Mesenteric fat pad (tissue), 1 donor: ENCODE measurements at places on chromosomes 12 and 14.

DNA sequence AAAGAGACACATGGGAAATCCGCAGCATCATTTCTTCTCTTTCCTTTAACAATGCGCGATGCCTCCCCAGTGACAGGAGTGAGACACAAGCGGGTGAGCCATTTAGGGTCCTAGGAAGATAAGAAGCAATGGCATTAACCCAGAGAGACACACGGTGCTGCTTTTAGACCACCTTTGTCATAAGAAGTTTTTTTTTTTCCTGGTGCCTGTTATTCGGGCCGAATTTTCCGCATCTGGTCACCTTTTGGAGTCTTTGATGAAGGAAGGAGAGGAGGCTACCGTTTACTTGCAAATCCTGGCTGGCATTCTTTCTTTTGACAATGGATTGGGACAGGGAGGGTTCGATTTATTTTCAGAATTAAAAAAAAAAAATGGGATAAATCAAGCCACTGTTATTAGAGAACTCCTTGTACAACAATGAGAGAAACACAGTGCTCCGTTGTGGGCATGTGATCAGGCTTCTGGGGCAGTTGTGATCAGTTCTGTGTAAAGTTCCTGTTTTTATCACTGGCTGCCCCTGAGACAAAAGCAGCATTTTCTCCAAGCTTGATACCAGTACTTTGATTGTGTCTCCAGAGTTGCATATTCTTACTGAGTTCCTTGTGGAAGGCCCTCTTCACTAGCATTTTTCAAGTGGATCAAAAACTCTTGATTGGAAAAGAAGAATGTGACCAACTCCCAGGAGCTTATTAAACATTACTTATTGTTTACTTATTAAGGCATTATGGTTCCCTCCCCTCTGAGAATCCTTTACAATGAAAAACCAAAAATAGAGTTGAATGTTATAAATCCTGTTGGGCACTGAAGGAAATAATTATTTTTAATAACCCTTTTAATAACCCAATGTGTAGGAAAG is 1.1 kb downstream of the DIP2B start:
- DNase-seq, result no peak

DNA sequence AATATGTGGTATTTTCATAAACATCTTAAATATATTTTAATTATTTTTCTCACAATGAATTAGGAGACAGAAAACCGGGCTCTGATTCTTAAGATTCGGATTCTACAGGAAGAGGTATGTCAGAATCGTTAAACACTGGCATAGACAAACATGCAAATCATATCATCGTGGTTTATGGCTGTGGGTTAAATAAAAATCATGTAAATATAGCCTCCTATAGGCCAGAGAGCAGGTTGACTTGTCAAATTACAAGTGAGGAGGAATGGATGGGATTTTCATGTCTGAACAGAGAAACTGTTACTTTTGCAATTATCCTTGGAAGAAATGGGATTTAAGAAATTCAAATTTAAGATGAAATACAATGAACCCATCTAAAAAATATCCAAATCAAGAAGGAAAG is 74.9 kb upstream of the BCAT1 start:
- DNase-seq, result no peak

DNA sequence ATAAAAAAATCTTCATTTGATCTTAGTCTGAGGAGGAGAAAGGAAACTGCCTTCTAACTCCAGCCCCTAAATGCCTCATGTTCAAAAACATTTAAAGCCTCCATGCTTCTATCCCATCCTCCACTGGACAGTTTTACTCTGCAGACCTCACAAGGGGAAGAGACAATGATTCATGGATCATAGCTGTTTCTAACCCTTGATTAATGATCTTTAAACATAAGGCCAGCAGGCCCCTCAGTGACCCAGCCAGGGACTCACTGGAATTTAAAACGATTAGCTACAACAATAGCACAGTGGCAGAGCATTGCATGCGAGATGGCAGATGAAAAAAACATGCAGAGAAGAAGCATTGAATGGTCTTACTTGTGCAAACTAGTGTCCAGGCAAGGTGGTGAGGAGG is 6.0 kb downstream of the DCTN2 start:
- DNase-seq, result no peak

- no peak for DNase-seq
Observed at GRCh38 chr12:99278899-99279298, 368.7 kb upstream of the GARIN6 start.

DNA sequence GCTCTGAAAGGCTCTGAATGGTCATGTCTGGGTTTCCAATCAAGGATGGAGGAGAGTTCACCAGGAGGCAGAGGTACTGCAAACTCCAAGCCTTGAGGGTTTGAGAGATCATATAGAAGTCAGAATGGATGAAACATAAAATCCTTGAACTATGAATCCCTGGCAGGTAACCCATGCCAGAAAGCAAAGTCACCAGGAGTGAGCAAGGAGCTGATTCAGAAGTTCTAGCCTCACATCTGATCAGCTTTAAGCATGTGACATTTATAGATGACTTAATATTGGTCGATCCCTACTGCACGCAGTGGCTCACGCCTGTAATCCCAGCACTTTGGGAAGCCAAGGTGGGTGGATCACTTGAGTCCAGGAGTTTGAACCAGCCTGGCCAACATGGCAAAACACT is 126.1 kb upstream of the MED13L start:
- no peak for DNase-seq

DNA sequence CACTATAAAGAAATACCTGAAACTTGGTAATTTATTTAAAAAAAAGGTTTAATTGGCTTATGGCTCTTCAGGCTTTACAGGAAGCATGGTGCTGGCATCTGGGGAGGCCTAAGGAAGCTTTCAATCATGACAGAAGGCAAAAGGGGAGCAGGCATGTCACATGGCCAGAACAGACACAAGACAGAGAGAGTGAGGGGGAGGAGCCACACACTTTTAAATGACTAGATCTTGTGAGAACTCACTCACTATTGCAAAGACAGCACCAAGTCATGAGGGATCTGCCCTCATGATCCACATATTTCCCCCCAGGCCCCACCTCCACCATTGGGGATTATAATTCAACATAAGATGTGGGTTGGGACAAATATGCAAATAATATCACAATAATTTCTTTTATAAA is 355.6 kb downstream of the DAD1 start:
- DNase-seq, result no peak

GRCh38 chr12:53340398-53340797 is 4.2 kb upstream of the SP7 start:
- DNase-seq, result no peak

- DNase-seq, result no peak
Observed at GRCh38 chr12:55915482-55915859, 12.2 kb downstream of the PYM1 start.

GRCh38 chr12:76183459-76184186 is 99.1 kb upstream of the NAP1L1 start:
- no peak for DNase-seq

- no peak for DNase-seq
Observed at GRCh38 chr12:58895053-58895452, 25.3 kb downstream of the LRIG3 start.

- peak; percentile 35 for DNase-seq
Observed at GRCh38 chr12:130863298-130863697, 8.6 kb upstream of the RAN start.

- DNase-seq, result no peak
Observed at GRCh38 chr12:116549993-116550392, 9.2 kb upstream of the MAP1LC3B2 start.

DNA sequence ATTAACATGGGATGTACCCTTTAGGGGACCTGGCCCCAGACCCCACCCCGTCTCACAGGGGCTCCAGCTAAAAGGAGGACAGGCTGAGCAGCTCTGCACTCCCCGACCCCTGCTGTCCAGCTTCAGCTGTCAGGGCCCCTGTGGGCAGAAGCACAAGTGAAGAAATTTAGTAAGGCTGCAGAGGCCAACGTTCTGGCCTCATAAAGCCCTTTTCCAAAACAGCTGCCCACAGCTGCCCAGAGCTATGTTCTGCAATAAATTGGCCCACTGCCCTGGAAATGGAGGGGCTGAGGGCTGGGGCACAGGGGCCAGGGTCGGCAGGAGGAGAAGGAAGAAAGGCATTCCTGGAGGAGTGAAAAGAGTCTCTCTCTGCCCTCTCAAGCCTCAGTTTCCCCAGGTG is 357.1 kb downstream of the BCL11B start:
- DNase-seq, result no peak

DNA sequence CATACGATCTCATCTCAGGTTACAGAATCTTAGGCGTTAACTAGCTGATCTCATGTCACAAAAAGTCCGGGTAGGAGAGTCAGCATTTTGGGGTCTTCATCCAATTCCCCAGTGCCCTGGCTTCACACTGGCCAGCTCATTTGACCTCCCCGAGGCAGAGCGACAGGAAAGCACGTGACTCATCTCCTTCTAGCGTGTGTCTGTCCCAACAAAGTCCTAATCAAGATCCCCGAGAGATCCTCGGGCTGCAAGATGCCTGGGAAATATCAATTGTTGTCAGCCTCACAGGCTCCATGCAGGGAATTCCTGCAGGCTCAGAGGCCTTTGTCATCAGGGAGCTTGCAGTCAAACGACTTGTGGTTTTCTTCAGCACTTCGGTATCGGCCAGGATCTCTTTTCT is 57.5 kb downstream of the ZNF664 start:
- no peak for DNase-seq

GRCh38 chr12:109310247-109311125 is 1.4 kb upstream of the FOXN4 start:
- no peak for DNase-seq

DNA sequence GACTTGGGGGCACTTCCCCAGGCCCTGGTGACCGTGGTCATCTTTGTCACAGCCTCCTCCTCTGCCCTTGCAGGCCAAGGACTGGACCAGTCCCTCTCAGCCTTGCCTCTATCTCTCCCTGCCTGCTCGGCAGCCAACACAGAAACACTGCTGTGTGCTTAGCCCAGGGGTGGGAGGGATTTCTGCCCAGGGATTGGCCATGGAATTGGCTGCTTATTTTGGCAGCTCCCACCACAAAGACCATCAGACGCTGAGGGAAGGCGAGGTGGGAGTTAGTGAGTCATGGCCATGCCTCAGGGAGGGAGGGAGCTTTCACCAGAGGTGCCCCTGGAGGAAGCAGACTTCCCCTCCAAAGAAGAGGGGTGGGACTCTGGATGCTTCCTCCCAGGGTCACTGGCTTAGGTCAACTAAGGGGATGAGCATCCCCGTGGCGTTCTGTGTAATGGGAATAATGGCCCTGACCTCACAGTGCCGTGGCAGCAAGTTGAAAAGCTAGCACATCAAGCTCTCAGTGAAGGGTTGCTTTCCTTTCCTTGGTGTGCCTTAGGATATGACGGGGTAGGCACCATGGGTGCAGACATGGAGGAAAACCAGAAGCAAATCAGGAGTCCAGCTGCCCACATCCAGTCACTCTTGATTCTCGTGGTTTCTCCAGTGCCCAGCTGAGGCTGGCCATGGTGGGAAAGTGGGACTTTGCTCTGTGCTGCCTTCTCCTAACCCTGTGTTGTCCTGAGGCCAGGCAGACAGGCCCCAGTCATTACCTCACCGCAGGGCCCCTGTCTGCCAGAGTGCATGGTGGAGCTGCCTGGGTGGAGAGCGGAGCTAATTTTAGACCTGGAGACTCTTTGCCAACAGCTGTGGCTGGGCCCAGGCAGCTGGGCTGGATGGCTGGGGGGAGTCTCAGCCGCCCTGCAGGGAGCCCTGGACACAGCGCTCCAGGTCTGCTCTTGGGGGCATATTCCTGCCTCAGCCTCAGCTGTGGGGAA is 21.4 kb downstream of the B4GALNT3 start:
- DNase-seq, result peak; percentile 67

DNA sequence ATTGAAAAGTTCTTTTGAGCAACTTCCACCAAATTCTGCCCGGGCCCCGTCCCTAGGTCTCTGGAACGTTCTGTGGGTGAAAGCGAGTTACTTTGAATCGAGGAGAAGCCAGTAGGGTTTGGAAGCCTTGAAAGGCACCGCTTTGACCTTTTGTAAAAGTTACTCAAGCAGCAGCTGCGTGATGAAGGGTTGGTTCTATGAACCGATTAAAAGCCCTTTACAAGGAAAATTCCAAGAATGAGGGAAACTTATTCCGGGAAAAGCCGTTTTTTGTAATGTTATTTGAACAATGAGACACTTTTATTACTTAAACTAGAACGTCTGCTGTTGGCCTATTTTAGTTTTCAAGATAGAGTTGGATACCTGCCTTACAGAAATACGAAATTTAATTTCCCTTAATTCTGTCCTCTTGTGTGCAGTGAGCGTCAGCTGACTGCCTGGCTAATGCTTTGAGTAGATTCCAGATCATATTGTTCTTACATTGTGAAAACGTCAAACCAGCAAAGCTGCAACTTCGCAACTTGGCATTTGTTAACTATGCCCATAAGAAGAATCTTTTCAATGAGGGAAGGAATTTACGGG is 906 bp downstream of the LARP4 start:
- no peak for DNase-seq

GRCh38 chr14:93974299-93974698 is 2.1 kb downstream of the ASB2 start:
- DNase-seq, result no peak

- DNase-seq, result no peak
Observed at GRCh38 chr12:128820723-128821432, 2.9 kb downstream of the SLC15A4 start.

DNA sequence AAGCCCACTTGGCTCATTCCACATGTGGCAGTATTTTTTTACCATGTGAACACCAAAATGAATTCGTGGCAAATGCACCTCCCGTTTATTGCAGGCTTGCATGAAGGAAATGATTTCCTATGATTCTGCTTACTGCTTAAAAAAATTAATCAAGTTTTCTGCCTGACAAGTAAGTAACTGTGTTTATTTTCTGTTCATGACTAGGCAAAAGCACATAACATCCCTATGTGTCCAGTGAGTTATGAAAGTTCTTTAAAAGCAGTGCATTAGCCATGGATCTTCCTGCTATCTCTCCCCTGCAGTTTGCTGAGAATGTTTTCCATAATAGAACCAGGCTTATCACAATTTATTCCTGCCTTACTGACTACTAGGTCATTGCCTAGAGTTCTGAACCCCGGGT is 20.4 kb downstream of the GPR65 start:
- DNase-seq, result no peak

GRCh38 chr12:80648881-80649280 is 58.6 kb upstream of the MYF6 start:
- no peak for DNase-seq

- no peak for DNase-seq
Observed at GRCh38 chr14:51289169-51289568, 49.1 kb downstream of the TMX1 start.

DNA sequence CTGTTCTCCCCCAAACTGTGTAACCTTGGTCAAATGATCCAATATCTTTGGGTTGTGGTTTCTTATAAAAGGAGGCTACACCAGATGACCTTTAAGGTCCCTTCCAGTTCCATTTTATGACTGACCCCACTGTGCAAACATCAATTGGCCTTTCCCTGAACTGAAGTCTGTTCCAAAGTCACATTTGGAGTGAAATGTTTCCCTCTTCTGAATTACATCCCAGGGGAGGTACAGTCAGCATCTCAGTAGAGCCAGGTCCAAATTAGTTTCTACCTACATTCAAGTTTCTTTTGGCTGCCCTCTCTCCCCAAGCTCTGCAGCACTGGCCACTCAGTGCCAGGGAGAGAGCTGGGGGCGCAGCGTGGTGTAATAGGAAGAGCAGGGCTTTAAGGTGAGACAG is 34.4 kb downstream of the LIMA1 start:
- DNase-seq, result no peak
